AG04449 (cell line): ENCODE measurements at places on chromosomes 6 and 20.

- no peak for DNase-seq
These were observed 123.4 kb downstream of the TASP1 start for GRCh38 chr20:13515291-13515690.

DNA sequence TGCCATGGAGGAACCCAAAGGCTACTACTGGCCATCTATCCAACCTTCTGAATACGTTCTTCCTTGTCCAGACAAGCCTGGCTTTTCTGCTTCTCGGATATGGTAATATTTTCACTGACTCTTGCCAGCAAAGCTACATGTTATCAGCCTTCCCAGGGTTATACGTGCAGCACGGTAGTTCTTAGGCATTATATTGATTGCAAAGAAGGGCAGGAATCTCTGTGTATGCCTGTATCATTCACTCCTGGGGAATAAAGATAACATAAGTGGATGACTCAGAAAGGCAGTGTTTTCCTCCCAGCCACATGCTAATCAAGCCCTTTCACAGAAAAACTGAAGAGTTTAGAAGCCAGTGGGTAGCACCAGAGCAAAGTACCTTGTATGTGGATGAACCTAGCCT, 98.7 kb downstream of the ADGRG6 start:
- DNase-seq = no peak

GRCh38 chr6:157099912-157100593, 223.3 kb downstream of the TMEM242 start:
- DNase-seq = no peak

GRCh38 chr6:12947151-12947871, 230.7 kb downstream of the PHACTR1 start:
- DNase-seq = no peak

GRCh38 chr6:7628909-7629308, 38.9 kb downstream of the SNRNP48 start:
- no peak for DNase-seq

- no peak for DNase-seq
These were observed 221.2 kb downstream of the MAFB start for GRCh38 chr20:40467703-40468411.

DNA sequence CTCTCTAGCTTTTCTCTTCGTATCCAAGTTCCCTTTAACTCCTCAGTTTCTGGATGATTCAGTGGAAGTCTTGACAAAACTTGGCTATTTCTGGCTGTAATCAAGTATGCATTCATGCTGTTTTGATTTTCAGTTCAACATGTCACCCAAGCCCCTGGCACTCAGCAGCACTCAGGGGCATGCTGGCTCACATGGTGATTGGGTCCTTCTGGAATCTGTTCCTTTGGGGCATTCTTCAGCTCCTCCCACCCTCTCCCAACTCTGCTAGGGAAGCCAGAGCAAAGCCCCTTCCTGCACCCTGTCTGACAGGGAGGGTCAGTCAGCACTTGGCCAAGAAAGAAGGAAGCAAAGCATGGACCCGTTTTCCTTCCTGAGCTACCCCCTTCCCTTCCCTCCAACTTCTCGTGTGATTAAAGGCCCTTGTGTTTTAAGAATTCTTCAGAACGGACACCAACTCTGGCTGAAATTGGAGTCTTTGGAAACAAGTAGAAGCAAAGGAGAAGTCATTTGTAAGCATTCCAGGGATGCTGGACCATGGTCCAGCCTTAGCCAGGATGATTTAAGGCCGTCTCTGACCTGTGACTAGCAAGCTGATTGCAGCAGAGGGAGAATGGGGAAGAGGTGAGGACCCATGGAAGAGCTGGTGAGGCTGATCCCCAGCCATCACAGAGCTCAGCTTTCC, 7.1 kb downstream of the PLEKHG1 start:
- no peak for DNase-seq

DNA sequence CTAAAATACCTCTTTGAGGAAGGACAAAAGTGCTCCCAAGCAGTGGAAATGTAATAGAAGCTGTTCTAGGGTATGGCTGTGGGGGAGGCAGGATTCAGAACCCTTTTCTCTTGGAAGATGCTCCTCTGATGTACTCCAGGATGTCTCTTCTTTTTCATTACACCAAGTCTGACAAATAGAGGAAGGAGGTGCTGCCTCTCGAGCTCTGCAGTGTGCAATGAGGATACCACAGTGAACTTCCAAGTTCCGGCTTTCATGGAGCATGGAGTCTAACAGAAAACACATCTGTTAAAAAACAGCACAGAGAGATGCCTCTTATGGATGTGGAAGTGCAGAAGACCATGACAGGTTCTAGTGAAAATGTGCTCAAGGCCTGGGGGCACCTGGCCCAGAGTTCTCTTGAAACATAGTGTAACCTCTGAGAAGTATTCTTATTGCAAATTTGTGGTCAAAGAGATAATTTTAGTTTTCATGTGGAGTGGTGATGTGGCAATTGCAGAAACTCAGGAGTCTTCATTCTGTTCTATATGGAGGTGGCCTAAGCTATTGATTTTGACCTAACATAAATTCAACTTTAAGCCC, 362.0 kb upstream of the CITED2 start:
- no peak for DNase-seq
